Activated gamma-delta T cell treated with anti-CD3 and anti-CD28 coated beads, Interleukin-2, amount 50 U/mL, for 16 hours (primary cell): ENCODE measurements at places on chromosomes 5 and 9.

DNA sequence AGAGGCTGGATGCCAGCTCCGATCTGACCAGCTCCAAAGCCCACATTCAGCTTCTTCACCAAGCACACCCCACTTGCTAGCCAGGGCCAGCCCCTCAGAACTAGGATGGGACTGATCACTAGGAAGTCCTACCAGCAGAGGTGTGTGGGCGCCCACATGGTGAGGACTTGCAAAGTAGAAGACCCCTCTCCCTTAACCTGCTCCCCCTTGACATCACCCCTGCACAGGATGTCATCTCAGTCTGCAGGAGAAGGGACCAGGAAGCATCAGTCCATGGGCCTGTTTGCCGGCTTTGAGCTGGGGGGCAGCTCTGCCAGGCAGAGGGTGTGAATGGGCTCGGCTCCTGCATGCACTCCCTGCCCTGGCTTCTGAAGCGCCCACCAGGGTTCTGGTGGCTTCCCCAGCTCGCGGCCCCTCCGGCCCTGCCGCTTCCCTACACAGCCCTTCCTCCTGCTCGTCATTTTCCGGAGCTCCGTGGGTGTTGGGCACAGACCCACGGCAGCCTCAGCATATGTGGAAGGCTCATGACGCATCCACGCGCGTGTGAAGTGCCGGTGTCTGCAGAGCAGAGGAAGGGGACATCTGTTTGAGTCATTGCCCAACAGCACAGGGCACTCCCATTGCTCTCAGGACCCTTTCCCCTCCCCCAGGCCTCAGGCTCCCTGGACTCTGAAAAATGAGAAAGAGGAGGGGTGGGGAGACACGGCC, 3.7 kb upstream of the FAM78A start:
- DNase-seq = no peak

DNA sequence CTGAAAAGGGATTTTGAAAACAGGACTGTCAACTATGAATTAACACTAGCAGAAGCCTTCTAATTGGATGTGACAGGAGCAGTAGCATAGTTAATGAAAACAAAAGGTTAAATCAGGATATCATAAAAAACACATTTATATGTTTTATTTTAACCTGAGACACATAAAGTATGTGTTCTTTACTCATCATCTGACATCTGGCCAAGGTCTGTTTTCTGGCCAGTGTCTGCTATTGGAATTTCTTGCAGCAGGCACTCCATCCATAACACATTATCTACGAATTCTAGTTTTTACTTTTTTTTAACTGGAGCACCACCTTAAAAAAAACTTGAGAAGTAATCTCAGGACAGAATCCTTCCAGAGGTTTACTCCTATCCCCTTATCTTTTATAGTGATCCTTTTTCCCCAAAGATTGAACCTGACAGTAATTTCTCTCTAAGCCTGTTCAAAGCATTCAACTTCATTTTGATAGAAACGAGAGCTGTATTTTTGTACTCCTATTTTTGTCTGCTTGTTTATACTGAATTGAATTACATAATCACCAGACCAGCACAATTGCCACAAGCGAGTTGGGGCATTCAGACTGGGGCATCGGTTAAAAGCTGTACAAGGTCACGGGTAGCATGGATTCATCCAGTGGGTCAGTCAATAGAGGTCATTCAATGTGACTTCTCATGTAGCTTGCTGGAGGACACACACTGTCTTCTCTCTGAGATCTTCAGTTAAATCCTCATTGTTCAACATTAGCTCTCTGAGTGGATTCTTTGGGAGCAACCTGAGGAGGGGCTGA, 205.6 kb upstream of the CLINT1 start:
- DNase-seq = no peak

GRCh38 chr5:161271816-161272215, 274.7 kb downstream of the GABRB2 start:
- DNase-seq = no peak

GRCh38 chr9:33140401-33141360, 26.5 kb downstream of the B4GALT1 start:
- no peak for DNase-seq

DNA sequence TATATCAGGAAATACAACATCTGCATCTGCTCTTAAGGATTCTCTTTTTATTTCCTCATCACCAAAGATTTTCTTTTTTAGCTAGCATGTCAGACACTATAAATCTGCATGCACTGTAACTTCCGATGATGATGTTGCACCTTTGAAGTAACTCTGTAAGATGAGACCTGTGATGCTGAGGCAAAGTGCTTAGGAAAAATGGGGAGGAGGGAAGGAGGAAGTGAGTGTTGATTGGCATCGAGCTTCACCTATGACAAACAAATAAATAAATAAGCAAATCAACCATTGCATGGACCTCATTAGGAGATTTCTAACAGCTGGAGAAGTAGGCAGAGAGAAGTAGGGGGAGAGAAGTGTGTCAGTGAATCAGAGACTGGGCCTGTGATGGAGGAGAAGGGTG, 52.6 kb downstream of the ENC1 start:
- DNase-seq = no peak

DNA sequence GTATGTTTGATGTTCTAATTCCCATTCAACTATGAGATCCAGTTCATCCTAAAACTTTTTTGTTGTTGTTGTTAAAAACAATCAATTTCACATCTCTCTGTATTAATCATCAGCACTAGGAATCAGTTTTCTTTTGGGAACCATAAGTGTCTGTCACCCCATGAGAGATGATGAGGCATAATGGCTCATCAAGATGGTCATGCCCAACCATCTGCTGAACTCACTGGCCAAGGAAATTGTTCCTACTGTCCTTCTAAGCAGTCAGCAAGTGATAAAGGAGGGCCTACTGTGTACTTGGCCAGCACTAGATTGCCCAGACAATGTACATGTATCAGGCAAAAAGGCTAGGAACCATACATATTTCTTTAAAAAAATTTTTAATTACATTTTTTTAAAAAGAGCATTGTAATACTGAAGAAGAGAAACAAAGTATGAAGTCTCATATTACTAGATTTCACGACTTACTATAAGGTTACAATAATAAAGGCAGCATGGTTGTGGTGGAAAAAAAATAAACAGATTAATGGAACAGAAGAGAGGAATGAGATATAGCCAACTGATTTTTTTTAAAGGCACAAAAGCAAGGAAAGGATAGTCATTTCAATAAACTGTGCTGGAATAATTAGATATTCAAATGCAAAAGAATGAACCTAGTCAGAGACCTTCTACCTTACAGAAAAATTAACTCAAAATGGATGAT, 458.3 kb downstream of the SPOCK1 start:
- DNase-seq = no peak

DNA sequence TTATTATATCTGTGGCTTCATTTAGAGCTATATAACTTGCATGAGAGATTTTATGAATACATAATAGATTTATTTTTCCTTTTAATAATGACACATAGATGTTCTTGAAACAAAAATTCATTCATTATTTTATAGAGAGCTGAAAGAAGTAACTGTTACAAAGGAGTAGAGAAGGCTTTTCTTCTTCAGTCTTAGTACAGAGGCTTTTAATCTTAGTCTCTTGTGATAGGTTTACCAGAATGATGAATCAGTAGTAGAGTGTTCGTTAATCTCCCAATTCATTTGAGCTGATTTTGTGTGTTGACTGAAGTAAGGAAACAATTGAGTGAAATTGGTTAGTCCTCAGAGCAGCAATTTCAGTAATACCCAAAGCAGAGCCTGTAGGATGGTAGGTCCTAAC, 1284.1 kb upstream of the ACO1 start:
- no peak for DNase-seq

DNA sequence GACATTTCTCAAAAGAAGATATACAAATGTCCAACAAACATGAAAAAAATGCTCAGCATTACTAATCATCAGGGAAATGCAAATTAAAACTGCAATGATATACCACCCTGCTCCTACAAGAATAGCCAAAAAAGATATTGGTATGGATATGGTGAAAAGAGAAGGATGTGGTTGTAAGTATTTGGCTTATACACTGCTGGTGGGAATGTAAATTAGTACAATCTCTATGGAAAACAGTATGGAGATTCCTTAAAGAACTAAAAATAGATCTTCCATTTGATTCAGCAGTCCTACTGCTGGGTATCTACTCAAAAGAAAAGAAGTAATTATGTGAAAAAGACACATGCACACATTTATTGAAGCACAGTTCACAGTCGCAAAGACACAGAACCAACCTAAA, 67.6 kb upstream of the RUSC2 start:
- no peak for DNase-seq

GRCh38 chr5:148060309-148060708, 3.5 kb upstream of the SPINK5 start:
- DNase-seq = no peak

GRCh38 chr5:95963650-95964410, 2.2 kb upstream of the ELL2 start:
- no peak for DNase-seq

DNA sequence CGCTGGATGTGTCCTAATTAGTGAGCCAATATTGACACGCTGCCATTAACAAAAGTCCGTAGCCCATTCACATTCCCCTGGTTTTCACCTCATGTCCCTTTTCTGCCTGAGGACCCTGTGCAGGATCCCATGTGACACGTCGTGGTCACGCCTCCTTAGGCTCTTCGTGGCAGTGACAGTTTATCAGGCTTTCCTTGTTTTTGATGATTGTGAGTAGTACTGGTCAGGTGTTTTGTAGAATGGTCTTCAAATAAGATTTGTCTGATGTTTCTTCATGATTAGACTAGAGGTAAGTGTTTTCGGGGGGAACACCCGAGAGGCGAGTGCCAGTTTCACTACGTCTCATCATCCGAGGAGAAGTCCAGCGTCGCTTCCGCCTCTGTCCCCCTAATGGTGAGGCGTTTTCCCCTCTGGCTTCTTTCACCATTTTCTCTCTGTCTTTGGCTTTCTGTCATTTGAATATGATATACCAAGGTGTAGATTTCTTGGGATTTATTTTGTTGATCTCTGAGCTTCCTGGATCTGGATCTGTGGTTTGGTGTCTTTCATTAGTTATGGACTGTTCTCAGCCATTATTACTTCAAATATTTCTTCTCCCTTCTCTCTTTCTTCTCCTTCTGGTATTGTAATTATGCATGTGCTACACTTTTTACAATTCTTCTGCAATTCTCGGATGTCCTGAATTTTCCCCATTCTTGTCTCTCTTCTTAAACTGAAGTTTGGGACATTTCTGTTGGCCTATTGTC, 57.3 kb downstream of the TRIP13 start:
- DNase-seq = no peak

- no peak for DNase-seq
These were observed 57.8 kb upstream of the C5orf46 start for GRCh38 chr5:147963948-147964693.

DNA sequence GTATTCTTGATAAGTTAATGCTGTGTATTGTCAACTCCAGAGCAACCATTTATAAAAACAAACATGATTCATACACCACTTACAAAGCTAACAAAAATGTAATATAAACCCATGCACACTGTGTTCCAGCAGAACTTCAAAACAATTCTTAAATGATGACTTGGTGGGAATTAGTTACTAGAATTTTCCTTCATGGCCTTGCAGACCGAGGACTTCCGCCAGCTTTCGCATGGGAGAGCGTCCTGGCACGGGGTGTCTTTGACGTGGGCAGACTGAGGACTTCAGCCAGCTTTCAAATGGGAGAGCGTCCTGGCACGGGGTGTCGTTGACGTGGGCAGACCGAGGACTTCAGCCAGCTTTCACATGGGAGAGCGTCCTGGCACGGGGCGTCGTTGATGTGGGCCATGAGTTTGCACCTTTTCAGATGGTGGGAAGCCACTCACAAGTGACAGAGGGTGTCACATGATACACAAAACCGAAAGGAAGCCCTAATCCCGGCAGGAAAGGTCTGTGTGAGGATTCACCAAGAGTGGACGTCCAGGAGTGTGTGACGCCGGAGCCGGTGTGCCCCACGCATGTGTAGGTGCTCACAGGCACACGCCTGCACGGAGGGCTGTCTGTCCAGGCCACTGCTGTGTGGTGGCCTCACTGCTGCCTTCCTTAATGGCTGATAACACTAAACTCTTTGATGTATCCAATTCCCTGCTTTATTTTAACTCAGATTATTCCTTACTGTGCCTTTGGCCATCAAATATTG, 211.3 kb upstream of the IRX4 start:
- DNase-seq = no peak

- no peak for DNase-seq
These were observed 6.1 kb downstream of the AFAP1L1 start for GRCh38 chr5:149277801-149278200.

- DNase-seq = no peak
These were observed 271.8 kb upstream of the DMAC1 start for GRCh38 chr9:8071445-8071798.

GRCh38 chr5:88833371-88834130, 49.4 kb downstream of the MEF2C start:
- DNase-seq = no peak

- no peak for DNase-seq
These were observed 461.6 kb downstream of the RASEF start for GRCh38 chr9:82601293-82601771.

DNA sequence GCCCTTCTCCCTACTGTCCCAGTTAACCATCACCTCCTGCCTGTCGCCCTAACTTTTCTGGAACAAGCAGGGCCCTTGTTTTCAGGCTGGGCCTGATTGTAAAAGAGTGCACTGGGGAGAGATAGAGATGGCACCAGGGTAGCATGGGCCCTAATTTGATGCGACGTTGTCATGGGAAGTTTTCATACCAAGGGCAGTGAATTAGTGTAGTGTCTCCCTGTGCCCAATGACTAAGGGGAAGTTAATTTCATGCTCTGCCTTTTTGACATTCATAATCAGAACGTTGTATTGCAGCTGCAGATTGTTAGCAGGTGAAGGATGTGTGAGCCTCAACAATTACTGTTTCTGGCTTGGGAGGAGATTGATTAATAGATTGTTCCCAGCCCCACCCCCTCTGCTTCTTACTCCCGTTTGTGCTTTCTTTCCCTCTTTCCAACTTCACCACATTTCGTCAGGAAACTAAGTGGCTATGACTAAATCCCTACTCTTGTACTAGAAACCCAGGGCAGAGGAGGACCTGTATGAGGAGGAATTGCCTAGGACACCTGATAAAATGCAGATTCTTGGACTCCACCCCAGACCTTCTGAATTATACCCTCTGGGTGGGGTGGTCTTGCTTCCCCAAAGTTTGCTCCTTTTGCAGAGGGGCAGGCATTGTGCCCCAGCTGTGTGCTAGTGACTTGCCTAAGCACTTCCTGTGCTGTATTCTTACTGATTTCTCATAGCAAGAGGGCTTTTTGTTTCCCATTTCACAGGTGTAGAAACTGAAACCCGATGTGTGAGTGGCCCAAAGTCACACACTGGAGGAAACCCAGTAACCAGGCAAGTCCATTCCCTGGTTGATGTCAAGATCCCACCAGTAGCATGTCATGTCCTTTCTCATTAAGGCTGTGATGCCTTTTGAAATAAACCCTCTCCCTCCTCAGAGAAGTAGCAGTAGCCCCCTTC, 56.3 kb downstream of the DAB2IP start:
- DNase-seq = no peak

DNA sequence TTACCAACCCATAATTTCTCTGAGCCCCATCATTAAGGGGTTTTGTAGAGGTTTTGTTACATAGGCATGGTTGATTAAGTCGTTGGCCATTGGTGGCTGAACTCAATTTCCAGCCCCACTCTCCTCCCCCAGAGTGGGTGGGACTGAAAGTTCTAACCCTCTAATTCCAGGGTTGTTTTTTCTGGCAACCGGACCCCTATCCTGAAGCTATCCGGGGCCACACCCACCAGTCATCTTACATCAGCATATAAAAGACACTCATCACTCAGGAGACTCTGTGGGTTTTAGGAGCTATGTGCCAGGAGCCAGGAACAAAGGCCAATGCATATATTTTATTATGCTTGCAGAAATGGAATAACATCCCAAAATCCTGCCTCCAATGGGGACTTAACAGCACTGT, 186.0 kb downstream of the NXNL2 start:
- DNase-seq = no peak

- DNase-seq = peak; percentile 55
These were observed 893 bp upstream of the SH2D3C start for GRCh38 chr9:127779136-127779981.
